Ascending aorta (tissue), 2 donors: ENCODE measurements at places on chromosomes 16 and 17.

- DNase-seq: no peak
Observed at GRCh38 chr17:53142890-53143289, 679.8 kb upstream of the KIF2B start.

DNA sequence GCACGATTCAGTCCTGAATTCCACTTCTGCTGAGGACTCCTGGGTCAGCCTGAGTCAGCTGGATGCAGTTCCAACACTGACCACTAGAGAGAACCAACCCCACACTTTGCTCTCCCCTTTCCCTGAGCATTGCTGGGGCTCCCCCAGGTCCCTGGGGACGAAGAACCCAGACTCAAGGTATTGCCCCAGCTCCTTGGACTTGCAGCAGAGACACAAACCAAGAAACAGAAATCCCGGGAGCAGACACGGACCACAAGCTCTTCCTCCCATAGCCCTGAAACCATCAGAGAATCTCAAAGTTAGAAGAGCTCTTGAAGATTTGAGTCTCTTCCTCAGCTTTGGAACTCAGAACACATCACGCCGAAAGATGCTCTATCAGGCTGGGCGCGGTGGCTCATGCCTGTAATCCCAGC is 678 bp upstream of the GH1 start:
- peak; percentile 73 for DNase-seq

DNA sequence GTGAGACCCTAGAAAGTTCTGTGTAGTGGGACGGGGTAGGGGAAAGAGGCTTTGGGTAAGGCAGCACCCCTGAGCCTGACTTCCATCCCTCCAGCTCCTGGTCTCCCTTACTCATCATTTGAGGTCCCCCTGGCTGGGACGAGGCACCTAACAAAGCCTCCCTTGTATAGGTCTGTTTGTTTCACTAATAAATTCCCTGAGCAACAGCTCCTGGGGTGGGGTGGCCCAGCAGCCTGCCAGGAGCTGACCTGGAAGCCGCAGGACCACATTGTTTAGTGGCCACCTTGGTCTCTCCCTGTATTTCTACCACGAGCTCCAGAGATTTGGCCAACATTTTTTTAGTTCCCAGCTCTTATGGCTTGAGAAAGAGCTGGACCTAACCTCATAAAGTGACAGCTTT is 7.2 kb downstream of the PRR15L start:
- no peak for DNase-seq

- no peak for DNase-seq
Observed at GRCh38 chr16:10575506-10576130, 4.8 kb downstream of the EMP2 start.

GRCh38 chr16:66478733-66479511 is 51.8 kb downstream of the BEAN1 start:
- no peak for DNase-seq

DNA sequence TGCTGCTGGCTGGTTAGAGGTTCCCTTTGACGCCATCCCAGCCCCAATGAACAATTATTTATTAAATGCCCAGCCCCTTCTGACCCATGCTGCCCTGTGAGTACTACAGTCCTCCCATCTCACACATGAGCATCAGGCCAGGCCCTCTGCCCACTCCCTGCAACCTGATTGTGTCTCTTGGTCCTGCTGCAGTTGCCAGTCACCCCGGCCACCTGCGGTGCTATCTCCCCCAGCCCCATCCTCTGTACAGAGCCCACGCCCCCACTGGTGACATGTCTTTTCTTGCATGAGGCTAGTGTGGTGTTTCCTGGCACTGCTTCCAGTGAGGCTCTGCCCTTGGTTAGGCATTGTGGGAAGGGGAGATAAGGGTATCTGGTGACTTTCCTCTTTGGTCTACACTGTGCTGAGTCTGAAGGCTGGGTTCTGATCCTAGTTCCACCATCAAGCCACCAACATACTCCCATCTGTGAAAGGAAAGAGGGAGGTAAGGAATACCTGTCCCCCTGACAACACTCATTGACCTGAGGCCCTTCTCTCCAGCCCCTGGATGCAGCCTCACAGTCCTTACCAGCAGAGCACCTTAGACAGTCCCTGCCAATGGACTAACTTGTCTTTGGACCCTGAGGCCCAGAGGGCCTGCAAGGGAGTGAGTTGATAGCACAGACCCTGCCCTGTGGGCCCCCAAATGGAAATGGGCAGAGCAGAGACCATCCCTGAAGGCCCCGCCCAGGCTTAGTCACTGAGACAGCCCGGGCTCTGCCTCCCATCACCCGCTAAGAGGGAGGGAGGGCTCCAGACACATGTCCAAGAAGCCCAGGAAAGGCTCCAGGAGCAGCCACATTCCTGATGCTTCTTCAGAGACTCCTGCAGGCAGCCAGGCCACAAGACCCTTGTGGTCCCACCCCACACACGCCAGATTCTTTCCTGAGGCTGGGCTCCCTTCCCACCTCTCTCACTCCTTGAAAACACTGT is 11.3 kb downstream of the CX3CL1 start:
- DNase-seq: peak; percentile 77

- no peak for DNase-seq
Observed at GRCh38 chr17:378068-378467, 25.5 kb upstream of the RPH3AL start.

DNA sequence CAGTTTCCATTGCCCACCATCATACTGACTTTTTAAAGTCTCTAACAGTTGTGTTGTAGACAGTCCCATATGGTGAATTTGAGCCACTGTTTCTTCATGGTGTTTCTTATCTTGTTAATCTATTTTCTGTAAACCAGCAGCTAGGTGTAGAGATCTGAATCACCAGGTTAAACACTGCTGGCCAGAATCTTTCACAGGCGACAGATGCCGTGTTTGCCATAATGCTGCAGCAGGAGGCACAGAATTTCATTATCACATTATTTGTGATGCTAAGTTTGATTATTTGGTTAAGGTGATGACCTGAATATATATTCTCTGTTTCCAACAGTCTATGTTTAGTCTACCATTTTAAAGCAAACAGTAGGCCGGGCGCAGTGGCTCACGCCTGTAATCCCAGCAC is 11.5 kb upstream of the CNGB1 start:
- DNase-seq: no peak

GRCh38 chr16:25052151-25052511 is 37.0 kb upstream of the ARHGAP17 start:
- no peak for DNase-seq

DNA sequence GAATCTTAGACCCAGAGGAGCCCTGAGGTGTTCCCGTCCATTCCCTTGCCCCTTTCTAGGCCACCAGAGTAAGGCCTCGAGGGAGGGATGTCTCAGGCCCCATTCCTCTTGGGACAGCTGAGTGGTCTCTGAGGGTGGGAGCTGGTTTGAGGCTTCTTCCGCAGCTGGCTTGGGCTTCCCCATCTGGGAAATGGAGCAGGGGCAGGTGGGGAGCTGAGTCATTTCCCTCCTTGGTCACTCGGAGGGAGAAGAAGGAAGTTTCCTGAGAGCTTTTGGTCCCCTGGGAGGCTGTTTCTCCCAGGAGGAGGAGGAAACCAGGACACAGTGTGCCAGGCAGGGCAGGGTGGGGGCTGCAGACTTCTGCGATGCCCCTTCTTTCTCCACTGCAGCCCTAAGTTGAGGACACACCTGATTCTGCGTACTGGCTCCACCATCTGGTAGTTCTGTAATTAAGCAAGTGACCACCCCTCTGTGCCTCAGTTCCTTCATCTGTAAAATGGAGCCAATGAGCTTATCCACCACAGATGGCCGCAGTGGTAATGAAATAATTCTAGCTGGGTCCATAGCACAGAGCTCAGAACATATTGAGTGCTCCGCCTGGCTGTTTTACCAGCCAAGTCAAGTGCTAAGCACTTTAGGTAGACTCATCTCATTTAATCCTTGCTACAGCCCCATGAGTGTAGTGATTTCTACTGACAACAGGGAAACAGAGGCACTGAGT is 1.6 kb upstream of the KCNJ12 start:
- no peak for DNase-seq

DNA sequence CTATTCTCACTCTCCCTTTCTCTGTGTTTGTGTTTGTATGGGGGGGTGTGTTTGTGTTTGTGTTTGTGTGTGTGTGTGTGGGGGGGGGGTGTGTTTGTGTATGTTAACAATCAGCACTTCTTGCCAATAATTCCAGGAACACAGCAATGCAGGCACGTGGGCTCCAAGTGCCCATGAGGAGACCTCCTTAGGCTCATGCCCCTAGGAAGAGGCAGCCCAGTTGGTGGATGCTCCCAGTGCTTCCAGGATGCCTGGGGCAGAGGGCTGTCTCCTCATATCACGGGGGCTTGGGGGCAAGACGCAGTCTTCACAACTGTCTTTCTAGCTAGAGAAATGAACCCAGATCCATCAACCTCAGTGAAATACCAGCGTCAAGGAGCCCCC is 9.9 kb downstream of the ABR start:
- DNase-seq: no peak

- DNase-seq: no peak
Observed at GRCh38 chr17:78425429-78425828, 47.0 kb downstream of the PGS1 start.

DNA sequence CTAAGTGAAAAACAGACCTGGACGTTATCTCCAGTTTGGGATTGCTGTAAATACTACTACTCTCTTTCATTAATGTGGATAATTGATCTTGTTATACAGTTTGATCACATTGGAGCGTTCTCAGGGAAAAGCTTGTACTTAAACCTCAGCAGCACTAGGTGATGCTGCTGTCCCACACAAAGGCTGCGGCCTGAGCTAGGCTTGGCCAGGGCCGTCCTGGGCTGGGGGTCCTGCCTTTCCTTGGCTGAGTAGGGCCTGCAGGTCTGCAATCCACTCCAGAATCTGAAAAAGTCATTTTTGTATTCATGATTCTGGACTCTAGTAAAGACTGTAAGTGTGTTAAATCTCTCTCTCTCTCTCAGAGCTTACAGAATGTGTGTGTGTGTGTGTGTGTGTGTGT is 23.7 kb upstream of the PMFBP1 start:
- DNase-seq: no peak

- no peak for DNase-seq
Observed at GRCh38 chr17:7744416-7744815, 26.9 kb downstream of the DNAH2 start.

GRCh38 chr17:50396261-50397110 is 837 bp downstream of the LRRC59 start:
- no peak for DNase-seq

DNA sequence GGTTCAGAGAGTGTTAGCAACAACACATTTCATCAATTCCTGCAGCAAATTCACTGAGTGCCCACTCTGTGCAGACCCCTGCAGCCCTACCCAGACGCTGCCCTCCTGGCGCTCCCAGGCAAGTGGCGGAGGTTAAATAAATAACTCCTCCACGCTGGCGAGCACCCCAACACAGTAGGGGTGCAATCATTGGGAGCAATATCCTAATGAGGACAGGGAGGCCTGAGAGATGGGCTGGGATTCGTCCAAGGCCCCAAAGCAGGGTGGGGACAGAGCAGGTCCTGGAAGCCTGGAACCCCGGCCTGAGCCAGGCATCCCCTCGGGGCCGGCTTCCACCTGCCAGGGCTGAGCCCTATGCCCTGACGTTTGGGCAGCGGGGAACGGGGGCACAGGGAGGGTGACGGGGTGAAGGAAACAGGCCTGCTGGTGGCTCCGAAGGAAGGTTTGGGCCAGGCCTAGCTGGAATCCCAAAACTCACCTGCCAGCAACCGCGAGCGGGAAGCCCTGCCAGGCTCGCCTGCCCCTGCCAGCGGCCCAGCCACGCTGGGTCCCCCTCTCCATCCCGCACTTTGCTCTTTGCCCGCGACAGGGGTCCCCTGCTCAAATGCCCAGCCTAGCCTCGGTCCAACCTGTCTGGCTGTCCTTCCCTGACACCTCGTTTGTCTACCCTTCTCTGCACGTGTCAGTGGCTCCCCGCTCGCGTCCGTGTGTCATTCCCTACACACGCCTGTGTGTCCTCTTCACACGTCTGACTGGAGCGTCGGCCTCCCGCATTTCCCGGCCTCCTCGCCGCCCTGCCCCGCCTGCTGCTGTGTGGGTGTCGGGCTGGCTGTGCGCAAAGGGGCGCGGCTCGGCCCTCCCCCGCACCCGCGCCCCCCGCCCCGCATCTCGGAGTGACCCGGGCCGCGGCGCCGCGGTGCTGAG is 721 bp upstream of the BEAN1 start:
- peak; percentile 60 for DNase-seq

GRCh38 chr17:79950751-79951150 is 84.9 kb downstream of the TBC1D16 start:
- DNase-seq: no peak

DNA sequence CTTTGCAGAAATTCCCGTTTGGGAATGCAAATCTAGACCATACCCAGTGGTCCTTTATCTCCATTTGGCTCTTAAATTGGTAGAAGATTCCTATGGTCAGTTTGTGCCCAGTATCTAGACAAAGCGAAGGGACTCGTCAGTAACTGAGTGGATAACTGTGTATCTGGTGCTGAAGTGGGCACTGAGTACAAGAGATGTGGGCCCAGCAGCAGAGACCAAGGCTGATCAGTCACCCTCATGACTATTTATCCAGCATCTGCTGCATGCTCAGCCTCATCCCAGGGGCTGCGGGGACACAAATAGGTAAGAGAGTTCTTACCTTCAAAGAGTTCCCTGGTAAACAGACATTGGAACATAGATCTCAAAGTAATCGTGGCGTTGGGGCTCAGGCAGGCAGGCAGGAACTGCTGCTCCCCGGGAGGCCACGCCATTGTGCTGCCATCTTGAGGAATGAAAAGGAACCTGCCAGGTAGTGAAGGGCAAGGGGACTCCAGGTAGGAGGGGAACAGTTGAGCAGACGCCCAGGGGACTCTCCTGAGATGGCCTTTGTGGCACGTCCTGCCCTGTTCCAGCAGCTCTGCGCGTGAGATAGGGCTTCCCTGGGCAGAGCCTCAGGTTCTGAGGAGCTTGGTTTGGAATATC is 10.3 kb downstream of the NT5M start:
- no peak for DNase-seq

- peak; percentile 16 for DNase-seq
Observed at GRCh38 chr16:69276148-69277115, 34.7 kb upstream of the VPS4A start.

DNA sequence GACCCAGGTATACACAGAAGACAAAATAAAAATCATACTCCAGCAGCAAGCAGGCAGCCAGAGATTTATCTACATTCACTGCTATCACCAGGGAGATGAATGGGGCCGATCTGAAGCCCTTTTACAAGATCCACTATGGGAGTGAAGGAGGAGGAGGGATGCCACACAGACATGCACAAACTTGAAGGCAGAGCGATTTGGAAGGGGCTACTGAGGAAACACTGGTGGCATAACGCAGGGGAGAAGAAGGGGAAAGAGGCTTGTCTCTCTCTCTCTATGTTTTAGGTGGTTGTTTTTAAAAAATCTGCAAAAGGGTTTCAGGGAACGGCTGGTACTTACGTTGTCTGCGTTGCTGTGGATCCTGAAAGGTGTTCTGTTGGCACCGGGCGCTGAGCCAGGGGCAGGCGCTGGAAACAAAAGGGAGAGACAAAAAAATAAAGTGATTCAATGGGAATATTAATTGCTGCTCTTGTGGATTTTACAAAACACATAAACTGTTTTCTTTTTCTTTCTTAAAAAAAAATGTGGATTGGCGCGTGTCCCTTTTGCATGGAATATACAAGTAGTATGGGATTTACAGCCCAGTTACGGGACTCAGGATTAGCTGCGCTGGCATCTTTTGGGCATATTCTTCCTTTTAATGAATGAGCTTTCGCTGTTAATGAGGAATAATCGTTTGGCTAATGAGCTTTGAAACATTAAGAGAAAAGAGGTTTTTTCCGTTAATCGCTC is 255.3 kb upstream of the PMFBP1 start:
- DNase-seq: no peak

- DNase-seq: peak; percentile 87
Observed at GRCh38 chr16:86680162-86680561, 101.8 kb downstream of the FOXL1 start.

- peak; percentile 51 for DNase-seq
Observed at GRCh38 chr16:1509307-1510221, 16.4 kb downstream of the TELO2 start.

- no peak for DNase-seq
Observed at GRCh38 chr16:73196670-73197069, 148.7 kb upstream of the ZFHX3 start.

- no peak for DNase-seq
Observed at GRCh38 chr16:66006485-66006884, 360.0 kb upstream of the CDH5 start.
